CD4-positive, alpha-beta T cell treated with Interferon alpha-2 for 1 hour (primary cell): ENCODE measurements at places on chromosomes 4 and X.

GRCh38 chr4:40621229-40621591, 8.5 kb downstream of the RBM47 start:
- no peak for DNase-seq

GRCh38 chrX:106718709-106719108, 7.8 kb upstream of the RNF128 start:
- DNase-seq: no peak

- DNase-seq: peak; percentile 33
These were observed 106.7 kb downstream of the ARHGAP6 start for GRCh38 chrX:11558972-11559371.

- DNase-seq: no peak
These were observed 314.1 kb upstream of the PPARGC1A start for GRCh38 chr4:24203926-24204325.

- no peak for DNase-seq
These were observed 84.1 kb upstream of the NEIL3 start for GRCh38 chr4:177225605-177226004.

DNA sequence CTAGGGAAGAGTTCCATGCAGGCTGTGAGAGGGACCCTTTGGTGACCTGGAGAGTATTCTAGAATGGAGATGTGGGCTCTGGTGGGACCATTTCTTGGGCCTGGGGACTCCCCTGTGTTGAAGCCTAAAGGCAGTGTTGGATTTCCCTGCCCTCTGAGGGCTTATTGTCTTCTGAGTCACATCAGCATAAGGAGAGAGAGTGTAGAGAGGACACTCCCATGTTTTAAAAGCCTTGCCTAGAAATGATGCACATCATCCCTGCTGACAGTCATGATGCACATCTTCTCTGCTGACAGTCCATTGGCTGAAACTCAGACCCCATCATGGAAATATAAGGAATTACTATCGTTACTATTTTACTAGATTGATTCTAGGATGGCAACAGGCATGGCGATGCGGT, 51.9 kb downstream of the FAM114A1 start:
- no peak for DNase-seq

- no peak for DNase-seq
These were observed 226.1 kb downstream of the ANKRD50 start for GRCh38 chr4:124486423-124486822.

DNA sequence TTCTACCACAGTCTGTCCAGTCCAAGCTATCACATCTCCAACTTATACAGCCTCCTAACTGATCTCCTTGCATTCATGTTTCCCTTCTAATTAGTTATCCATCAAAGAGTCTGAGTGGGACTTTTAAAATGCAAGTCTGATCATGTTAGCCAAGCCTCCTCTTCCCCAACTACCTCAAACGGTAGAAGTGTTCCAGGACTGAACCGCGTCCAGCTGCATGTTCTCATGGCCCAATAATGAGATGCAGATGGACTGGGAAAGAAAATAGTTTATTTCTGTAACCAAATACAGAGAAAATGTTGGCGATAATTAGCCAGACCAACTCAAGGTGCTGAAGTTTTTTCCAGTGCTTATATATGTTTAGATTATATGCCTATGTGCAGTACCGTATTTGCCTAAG, 46.6 kb upstream of the PPP1R2C start:
- no peak for DNase-seq

- DNase-seq: no peak
These were observed 39.2 kb downstream of the SEL1L3 start for GRCh38 chr4:25823632-25824031.

DNA sequence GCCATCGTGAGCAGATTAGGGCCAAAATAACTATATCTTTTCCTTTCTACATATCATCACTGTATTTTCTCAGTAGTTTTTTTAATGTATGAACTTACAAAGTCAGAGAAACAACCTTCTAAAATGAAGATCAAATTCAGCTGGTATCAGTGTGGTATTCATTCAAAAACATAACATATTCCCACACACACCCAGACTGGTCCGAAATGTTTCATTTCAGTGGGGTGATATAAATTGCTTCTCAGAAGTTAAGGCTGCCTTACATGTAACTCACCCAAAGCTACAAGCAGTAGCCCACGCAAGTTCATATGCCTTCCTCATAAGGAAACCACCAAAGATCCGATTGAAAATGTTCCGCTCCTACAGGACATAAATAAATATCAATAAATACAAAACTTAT, 37.8 kb downstream of the ACOT9 start:
- no peak for DNase-seq

DNA sequence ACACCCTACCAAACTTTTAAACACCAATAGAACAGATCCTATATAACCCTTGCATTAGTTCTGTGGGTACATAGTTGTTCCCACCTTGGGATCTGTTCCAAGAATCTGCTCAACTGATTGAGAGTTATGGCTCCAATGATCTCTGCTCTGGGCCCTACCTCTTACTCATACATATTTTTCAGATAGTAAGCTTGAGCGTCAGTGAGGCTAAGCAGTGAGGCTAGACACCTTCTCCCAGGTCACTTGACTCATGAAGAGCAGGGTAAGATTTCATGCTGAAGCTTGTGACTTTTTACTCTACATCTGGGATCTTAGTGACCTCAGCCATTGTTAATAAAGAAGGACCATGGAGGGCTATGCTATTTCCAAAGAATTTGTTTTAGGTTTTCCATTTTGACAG, 23.1 kb upstream of the TNIP3 start:
- DNase-seq: no peak

- no peak for DNase-seq
These were observed 51.2 kb downstream of the TBC1D14 start for GRCh38 chr4:6960628-6961412.

GRCh38 chr4:124177647-124178425, 534.7 kb downstream of the ANKRD50 start:
- DNase-seq: no peak

GRCh38 chr4:139509727-139510410, 46.1 kb downstream of the SETD7 start:
- DNase-seq: no peak

- peak; percentile 30 for DNase-seq
These were observed 47.8 kb upstream of the HSD17B10 start for GRCh38 chrX:53481816-53482465.

DNA sequence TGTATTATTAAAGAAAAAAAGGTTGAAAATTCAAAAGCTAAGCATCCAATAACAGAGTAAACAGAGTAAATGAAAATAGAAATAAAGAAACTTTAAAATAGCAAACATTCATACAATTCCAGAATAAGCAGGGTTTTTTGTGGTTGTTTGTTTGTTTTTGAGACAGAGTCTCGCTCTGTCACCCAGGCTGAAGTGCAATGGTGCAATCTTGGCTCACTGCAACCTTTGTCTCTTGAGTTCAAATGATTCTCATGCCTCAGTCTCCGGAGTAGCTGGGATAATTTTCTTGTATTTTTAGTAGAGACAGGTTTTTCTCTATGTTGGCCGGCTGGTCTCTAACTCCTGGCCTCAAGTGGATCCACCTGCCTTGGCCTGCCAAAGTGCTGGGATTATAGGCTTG, 6.6 kb upstream of the THOC2 start:
- no peak for DNase-seq

DNA sequence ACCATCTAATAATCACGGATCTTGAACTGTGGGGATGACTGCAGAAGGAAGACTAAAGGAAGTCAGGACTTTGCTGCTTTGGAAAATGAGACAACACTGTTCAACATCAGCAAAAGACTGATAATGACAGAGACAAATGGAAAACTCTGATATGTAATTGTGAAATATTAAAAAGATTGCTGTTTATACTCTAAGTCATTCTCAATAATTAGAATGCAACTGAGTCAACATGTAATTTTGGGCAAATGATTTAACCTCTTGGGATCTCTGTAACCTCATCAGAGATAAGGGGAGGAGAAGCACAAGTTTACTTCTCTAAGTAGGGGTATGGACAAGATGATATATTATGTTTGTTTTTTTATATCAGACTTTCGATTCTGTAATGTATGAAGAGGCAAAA, 121.9 kb downstream of the GASK1B start:
- no peak for DNase-seq

DNA sequence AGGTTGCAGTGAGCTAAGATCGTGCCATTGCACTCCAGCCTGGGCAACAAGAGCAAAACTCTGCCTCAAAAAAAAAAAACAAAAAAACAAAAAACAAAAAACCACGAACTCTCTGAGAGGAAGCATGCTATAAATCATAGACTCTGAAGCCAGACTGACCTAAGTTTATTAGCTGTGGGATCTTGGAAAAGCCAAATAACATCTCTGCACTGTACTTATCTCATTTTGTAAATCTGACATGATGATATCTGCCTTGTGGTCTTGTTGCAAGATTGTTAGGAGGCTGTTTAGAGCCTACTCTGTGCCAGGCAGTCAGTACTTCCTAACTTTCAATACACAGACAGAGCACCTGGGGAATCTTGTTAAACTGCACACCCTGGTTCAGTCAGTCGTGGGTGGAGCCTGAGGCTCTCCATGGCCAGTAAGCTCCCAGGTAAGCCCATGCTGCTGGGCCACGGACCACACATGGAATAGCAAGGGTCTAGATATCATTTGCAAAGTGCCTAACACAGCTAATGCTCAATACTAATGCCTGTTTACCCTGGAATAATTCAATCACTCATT, 107.6 kb upstream of the SMIM10 start:
- DNase-seq: no peak

DNA sequence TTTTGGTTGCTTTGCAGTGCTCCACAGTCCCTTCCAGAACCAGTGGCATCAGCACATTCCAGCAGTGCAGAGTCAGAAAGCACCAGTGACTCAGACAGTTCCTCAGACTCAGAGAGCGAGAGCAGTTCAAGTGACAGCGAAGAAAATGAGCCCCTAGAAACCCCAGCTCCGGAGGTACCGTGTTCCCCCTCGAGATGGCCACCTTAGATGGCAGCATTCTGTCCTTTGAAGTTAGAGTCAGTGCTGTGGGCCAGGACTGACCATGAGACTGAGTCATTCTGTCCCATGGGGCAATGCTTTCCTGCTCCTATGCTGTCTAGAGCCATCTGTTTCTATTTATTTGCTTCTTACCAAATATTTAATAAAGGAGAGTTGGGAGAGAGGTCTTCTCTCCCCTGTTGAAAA, 112.3 kb downstream of the KLHL8 start:
- no peak for DNase-seq

- DNase-seq: no peak
These were observed 1640.9 kb upstream of the PCDH7 start for GRCh38 chr4:29079260-29079659.

GRCh38 chr4:181890911-181891310, 352.3 kb upstream of the TENM3 start:
- no peak for DNase-seq

DNA sequence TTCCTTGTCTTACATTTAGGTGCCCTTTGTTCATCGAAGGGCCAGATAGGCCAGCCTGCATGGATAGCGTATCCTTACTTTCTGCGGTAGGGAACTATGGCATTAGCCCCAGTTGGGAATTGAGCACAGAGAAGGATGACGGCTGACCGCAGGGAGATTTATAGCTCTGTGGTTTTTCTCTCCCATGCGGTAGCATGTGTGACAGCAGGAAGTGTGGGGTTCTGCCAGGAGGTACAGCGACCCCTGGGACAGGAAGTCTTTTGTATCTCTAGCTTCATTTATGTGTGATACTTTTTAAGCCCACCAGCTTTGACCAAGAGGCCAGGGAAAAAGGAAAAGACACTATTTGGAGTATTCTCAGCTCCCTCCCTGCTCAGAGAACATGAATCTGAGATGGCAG, 33.1 kb downstream of the GAB3 start:
- peak; percentile 54 for DNase-seq

GRCh38 chr4:11441194-11441556, 12.5 kb upstream of the HS3ST1 start:
- no peak for DNase-seq

- DNase-seq: peak; percentile 7
These were observed 23.3 kb downstream of the ARHGAP24 start for GRCh38 chr4:85498068-85498733.

GRCh38 chr4:2334826-2335728, 73.2 kb upstream of the MXD4 start:
- no peak for DNase-seq

- DNase-seq: no peak
These were observed 435.8 kb downstream of the MAGEB5 start for GRCh38 chrX:26651755-26652154.

DNA sequence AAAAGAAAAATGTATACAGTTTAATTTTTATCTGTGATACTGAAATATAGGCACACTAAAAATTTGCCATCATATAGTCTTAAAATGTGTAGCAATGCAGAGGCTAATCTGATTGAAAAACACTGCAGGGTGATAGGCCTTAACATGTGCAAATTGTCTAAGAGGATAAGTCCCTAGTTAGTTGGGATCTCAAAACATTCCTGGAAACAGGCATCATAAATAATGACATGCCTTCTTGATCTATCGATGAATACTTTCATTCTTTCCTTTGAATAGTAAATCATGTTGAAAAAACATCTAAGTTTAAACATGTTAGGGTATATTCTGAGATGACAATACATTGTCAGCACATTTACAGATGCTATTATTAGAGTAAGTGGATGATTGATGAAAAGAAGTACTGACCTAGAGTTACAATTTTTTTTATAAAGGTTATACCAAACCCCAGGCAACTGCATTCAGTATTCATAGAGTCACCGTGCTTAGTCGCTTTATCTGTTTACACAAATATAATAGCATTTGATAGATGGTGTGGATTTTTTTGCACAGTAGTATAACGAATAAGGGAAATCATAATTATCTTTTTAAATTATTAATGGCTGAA, 668.2 kb upstream of the ADGRL3 start:
- no peak for DNase-seq

DNA sequence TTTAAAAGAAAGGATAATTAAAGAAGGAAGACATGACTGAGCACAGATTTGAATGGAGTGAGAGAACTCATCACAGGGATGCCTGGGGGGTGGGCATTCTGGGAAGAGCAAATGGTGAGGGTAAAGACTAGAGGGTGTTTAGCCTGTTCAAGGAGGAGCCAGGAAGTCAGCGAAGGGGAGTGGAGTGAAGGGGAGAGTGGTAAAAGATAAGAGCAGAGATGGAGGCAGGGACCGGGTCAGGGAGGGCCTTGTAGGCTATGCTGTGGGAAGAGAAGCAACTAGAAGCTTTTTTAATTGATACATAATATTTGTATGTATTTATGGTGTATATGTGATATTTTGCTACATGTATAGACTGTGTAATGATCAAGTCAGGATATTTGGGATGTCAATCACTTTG, 2.2 kb upstream of the VGLL1 start:
- DNase-seq: no peak

DNA sequence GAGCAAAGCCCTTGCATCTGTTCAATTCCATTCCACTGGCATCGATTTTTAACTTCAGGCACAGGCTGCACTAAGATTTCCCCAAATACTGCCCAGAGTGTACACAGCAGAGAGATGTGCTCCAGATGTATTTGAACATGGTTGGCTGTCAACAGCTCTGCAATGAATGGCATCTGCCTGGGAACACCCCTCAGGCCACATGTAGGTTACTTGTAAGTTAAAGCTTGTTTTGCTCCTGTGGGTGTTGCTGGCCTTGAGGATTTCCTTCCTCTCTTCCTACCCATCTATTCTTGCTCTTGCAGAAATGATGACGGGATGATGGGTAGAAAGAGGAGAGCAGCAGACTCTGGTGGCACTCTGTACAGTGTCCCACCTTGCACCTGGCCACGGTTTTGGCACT, 69.3 kb upstream of the HELT start:
- DNase-seq: no peak

- no peak for DNase-seq
These were observed 94.3 kb downstream of the TEX13A start for GRCh38 chrX:105126201-105126600.
